Stimulated activated CD4-positive, alpha-beta T cell treated with anti-CD3 and anti-CD28 coated beads, TNF-alpha, amount 100 ng/mL, for 1 hour (primary cell): ENCODE measurements at places on chromosomes 16 and 17.

GRCh38 chr17:80696456-80696855 lies 151.8 kb downstream of the RPTOR start:
- DNase-seq = no peak

DNA sequence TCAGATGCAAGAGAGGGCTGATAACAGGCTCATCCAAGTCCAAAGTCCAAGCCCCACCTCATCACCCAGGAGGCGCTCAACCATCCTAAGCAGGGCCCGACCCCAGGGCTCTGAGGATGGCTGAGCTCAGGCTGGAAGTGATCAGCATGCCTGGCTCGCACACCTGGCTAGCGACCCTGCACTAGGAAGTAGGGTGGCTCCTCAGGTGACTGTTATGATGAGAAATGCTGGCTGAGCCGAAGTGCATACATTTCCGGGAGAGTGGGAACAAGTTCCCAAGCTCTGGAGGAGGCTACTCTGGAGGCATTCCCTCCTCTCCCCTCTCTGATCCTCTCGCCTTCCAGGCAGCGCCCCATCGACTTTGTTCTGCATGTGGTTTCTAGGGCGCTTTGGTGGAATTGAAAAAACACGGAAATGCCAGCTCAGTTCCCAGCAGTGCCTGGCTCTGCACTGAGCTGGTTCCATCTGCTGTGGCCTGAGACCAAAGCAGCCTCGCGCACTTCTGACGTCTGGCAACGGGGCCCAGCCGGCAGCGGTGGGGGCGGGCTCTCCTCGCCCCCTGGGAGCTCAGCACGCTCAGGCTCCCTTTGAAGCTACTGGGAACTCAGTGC lies 130.3 kb downstream of the IRF8 start:
- DNase-seq = no peak

DNA sequence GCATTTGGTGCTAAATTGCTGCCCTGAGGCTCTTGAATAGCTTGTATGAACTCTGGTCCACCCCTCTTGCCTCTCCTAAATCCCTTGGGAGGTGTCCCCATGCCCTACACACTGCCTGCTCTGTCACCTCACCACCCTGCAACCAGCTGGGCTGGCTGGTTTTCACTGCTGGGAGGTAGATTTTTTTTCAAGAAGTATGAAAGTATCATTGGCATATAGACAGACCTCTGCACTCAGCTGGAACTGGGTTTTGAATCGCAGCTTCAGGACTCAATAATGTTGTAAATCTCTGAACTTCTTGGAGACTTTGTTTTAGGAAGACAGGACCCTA lies 184.9 kb downstream of the MSI2 start:
- no peak for DNase-seq

- DNase-seq = no peak
Observed at GRCh38 chr17:66319226-66319625, 16.8 kb downstream of the PRKCA start.

DNA sequence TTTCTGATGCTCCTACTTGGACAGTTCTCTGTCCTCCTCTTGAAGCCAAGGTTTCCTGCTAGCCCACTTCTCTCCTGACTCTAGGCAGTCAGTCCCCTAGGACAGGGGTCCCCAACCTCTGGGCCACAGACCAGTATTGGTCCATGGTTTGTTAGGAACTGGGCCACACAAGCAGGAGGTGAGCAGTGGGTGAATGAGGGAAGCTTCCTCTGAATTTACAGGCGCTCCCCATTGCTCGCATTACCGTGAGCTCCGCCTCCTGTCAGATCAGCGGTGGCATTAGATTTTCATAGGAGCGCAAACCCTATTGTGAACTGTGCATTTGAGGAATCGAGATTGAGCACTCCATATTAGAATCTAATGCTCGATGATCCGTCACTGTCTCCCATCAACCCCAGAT lies 55.7 kb downstream of the GNA13 start:
- no peak for DNase-seq

DNA sequence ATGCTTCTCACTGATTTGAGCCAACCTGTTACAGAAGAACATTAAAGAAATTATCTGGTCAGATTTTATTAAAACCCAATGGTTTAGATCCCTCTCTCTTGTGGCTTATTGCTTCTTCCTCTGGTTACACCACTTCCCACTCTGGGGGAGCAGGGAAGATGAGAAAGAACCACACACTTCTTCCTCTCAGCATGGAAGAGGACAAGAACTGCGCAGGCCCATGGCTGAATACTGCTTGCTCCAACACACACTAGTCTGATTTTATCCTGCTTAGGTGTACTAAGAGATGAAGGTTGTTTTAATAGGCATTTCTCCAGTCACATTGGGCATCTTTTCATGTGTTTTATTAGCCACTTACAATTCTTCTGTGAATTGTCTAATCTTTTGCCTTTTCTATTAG lies 27.6 kb downstream of the MAP3K3 start:
- no peak for DNase-seq

DNA sequence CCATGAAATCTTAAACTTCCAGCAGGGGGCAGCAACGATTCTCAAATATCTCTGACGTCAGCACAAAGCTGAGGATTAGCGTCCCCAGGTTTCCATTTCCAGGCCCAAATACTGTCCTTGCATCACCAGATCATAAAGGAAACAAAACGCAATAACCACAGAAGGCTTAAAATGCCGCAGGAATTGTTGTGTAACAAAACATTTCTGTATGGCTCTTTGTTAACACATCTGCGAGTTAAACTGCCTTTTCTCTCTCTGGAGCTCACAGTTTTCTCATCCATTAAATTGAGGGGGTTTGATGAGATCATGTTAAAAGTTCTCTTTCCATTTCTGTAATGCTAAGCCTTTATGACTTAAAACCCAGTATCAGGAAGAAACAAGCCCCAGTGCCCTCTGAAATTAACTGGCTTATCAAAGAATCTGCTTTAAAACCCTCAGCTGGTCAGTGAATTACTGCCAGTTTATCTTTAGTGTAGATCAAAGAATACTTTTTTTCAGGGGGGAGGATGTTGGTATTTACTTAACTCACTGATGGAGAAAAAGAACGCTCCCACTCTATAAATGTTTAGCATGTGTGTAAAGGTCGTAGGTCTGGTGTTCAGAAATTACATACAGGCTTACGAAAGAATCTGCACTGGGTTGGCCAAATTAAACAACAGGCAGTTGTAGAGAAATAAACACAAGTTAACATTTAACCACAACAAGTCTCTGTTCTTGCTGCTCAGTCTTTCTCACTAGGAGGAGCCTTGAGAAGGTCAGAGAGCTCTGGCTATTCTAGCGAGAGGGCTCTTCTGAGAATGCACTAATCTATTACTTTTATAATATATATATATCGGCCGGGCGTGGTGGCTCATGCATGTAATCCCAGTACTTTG lies 10.6 kb upstream of the TERF2 start:
- DNase-seq = peak; percentile 39

DNA sequence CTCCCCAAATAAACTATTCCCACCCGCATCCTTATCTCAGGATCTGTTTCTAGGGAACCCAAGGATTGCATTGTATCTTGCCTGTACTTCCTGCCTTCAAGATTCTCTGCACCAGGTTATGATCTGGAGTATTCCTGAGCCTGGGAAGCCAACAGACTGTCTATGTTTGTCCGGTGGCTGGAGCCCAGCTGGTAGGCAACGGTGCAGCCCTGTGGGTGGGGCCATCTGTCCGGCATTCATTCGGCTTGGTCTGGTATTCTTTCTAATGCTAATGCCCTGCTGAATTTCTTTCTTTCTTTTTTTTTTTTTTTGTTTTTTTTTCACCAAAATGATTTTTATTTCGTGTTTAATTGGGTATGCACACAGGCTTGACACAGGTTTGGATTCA lies 20.7 kb upstream of the TVP23A start:
- DNase-seq = no peak
